ENCODE measurements at places on chromosomes 6 and 20.

DNA sequence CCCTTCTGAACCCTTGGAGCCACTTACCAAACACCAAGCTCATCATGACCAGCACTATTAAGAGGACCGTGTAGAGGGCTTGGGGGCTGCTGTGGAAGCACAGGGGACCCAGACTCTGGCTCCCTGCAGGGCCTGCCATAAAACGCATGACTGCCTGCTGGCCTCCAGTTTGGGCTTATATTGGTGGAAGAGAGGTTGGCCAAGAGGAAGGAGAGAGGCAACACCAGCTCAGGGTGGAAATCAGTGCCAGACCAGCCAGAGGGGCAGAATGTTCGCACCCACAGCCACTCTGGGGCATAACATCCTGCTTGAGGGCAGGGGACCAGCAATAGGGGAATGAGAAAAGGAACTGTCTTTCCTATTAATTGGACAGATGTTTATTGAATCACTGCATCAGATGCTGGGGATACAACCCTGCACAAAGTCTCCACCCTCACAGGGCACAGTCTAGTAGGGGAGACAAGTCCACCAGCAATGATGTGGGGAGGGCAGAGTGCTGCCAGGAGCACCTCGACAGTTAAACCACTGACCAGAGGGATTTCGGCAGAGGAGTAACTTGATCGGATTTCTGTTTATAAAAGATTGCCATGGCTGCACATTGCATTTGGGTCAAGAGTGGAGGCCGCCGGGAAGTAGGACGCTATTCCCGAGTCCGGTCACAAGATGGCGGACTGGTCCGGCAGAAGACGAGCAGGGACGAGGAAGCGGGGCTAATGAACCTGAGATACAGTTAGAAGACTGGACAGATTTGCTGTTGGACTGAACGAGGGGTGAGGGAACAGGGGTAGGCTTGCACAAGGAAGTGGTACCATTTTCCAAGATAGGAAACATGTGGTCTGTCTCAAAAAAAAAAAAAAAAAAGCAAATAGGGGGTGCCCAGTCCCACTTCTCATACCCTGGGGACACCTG is at the start of gene LY6G5C:
Gene LY6G5C, minus strand, starts transcription at position 842 of the 909 bp plus-strand sequence. Its CDS starts 694 bp downstream, at position 148.
- DNase-seq = peak; percentile 71

GRCh38 chr6:83198486-83199172 is 5.5 kb downstream of the RWDD2A start:
- no peak for DNase-seq

DNA sequence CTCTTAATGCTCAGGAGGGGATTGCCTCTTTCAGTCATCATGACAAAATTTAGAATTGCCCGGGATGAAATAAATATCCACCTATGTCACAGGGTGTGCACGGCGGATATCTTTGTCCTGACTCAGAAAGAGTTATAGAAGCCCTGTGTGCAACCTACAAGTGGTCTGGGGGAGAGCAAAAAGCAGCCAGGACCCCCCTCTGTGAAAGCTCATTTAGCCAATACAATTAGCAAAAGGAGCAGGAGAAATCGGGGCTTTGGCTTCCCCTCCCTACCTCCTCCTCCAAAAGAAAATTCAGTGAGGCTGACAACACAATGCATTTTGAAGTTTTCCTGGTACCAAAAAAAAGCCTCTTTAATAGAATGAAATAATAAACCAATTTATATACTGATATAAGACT is 21.8 kb downstream of the FOXA2 start:
- no peak for DNase-seq

DNA sequence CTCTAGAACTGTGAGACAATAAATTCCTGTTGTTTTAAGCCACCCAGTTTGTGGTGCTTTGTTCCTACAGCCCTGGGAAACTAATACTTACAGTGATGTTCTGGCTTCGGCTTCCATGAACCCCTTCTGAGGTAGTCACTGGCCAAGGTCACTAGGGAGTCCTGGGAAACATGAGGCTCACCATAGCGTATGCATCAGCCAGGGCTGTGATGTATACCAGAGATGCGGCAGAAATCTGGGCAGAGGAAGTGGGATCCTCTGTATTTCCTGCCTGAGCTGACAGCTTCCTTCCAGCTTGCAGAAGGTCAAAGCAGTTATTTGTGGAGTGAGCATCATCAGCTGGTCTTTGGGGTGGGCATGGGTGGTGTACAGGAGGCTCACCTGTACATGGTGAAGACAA is 27.9 kb downstream of the KAT14 start:
- DNase-seq = no peak

DNA sequence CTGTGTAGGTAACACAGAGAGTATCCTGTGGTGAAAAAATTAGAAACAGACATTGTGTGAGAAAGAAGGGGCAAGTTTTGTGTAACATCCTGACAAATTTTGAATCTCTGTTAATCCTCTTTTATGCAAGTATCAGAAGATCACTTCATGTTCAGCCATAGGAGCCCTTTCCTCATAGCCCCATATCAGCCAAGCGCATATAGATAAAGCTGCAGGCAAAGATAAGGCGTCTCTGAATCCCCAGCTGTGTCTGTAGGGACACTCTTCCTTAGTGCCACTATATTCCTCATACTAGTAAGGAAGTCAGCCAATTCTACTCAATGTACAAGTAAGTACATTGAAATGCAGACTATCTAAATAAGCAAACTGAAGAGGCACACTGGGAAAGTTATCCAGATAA is 22.3 kb downstream of the HTR1E start:
- DNase-seq = no peak

DNA sequence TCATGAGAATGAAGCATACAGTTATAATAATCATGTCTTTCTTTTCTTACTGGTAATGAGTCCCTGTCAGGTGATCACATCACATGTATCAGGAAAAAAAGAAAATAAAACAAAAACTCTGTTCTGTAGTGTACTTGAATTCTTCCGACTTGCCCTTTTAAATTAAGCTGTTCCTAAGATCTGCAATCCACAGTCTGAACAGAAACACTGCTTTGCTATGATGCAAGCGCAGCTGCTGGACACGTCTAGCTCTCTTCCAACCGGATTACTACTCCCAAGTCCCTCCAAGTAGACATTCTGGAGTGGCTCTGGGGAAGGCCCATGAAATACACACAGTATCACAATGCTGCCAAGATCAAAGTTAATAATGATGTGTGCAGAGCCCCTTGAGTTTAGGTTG is 83.7 kb downstream of the FYN start:
- DNase-seq = no peak

DNA sequence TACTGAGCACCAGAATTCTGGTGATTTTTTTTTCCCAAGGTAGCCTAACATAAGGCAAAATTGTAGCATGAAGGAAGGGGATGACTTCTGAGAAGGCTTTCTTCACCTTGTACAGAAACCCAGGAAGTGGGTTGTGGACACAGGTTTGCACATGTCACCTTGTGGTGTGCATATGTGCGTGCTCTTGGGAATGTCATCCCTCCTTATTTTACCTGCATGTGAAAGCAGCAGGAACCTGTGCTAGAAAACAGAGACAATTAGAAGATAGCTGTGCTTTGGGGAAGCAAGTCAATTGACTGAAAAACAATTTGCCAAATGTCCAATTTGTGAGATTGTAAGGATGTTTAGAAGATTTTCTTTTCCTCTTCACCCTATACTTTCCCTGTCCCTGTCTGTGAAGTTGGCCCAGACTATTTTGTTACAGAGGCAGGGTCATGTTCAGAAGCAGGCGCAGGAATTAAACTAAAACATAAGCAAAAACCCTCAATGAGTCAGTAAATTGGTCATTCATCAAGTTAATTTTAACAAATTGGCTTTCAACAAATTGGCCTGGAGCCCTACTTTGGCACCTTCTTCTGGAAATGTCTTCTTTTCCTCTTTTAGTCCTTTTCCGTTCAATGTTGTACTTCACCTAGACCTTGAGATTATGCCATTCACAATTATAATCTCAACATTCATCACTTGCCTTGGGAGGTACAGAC is 261.2 kb downstream of the ADGB start:
- no peak for DNase-seq

GRCh38 chr6:53967415-53967814 is 143.8 kb upstream of the MLIP start:
- no peak for DNase-seq

DNA sequence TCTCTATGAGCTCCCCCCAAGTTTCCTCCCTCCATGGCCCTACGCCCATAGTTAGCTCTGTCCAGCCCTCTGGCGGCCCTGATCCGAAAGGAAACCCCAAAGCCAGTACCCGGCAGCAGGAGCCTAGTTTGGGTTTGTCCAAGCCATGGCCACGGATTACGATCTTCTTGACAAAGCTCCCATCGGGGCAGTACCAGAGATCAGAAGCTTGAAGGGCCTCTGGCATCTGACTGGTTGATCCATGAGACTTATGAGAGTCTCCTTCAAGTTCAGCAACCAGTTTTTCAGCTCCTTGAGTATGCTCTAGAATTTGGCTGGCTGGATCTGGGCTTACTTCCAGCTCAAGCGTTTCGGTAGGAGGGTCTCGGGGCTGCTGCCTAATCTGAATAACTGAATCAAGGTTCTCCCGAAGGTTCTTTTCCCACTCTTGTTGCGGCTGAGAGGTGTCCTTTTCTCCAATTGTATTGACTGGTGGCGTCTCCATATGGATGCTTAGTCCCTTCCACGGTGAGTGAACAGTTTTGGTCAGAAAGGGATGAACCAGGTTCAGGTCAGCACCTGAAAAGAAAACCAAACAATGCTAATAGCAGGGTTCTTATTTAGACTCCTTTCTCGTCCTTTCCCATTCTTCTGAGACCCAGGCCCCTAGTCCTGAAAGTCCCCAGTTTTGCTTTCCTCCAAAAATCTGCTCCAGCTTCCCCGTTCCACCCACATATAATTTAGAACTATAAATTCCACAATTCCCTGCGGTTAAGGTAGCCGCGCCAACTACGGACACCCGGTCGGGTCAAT is 595 bp downstream of the FKBPL start:
- no peak for DNase-seq

- no peak for DNase-seq
Measured at GRCh38 chr6:75504465-75505222, 11.0 kb upstream of the FILIP1 start.

DNA sequence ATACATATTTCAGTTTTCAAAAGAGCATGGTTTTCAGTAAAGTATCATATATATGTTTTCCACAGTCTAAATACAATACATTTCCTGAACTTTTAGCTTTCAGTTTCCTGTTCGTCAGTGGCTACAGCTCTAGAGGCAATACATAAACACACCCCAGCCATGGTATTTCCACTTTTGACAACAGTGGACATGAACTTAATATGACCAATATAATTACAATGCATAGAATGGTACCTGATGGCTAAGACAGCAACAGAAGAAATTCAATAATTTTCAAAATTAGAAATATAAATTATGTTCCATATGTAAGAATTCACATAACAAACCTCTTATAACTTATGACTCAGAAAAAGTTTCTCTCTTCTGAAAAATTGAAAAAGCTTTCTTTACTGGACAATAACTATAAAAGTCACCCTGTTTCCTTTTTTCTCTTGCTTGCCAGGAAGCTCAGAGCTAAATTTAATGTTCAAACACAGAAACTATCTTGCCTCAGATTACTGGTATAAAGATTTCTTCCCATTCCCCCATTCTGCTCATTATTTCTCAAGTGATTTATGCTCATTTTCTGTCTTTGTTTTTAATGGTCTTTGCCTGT is 19.2 kb downstream of the FKBP5 start:
- DNase-seq = no peak

DNA sequence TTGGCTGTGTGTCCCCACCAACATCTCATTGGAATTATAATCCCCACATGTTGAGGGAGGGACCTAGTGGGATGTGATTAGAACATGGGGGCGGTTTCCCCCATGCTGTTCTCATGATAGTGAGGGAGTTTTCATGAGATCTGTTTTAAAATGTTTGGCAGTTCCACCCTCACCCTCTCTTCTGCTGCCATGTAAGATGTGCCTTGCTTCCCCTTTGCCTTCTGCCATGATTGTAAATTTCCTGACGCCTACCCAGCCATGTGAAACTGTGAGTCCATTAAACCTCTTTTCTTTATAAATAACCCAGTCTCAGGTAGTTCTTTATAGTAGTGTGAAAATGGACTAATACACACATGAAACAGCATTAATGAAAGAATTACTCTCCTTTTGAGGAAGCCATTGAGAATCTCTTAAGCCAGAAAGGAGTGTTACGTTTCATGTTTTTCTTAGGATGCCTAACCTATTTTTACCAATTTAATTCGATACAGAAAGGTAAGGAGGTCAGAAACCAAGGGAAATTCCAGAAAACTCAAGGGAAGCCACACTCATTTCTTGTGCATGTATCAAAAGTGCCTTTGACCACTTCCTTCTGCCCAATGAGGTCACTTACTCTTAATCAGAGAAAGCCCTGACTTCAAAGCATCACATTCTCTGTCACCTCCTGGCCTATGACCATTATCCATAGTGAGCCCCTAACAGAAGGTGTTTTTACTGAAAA is 24.7 kb upstream of the HINT3 start:
- no peak for DNase-seq

DNA sequence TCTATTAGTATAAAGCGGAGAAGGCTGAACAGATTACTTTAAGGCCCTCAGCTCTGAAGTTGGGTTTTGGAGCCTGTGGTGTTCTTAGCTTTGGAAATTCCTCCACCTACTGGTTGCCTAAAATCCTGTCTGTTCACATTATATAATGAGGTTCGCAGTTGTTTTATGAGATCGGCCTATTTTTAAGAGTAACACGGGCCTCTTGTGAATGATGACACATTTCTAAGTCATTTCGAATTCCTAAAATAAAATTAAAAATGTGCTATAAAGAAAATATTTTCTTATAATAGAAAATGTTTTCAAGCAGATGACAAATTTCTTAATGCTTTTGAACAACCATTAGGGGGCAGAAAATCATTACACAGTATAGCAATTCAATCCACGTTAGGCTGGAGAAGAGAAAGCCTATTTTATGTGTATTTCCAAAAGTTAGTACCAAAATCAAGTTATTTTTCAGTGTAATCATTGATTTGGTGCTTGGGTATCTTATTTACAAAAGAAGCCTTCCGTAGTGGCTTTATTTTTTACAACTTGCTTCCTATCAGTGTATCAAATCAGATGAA is 15.8 kb upstream of the FAM8A1 start:
- DNase-seq = peak; percentile 68

- DNase-seq = no peak
Measured at GRCh38 chr6:33488339-33488738, 34.0 kb downstream of the ZBTB9 start.

GRCh38 chr20:42402455-42402854 is 784.3 kb upstream of the CHD6 start:
- DNase-seq = no peak

DNA sequence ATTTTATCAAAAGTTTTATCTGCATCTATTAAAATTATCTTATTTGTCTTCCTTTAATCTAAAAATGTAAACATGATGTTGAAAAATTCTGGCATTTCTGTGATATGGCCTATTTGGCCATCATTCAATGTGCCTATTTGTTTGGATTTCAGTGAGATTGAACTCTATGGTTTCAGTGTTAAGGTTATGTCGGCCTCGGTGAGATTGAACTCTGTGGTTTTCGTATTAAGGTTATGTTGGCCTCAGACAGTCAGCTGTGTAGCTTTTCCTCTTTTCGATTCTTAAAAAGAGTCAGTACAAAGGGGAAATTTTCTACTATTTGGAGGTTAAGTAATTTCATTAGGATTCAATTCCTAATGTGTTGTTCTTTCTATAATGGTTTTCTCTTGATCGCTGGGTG is 320.6 kb downstream of the PACRG start:
- DNase-seq = no peak
